ENCODE measurements at places on chromosomes 2 and 18.

- DNase-seq, result no peak
Measured at GRCh38 chr2:70226781-70227180, 21.6 kb downstream of the TIA1 start.

- DNase-seq, result no peak
Measured at GRCh38 chr18:57794951-57795728, 8.0 kb downstream of the ATP8B1 start.

- no peak for DNase-seq
Measured at GRCh38 chr2:26917135-26917836, 53.2 kb upstream of the MAPRE3 start.

- DNase-seq, result no peak
Measured at GRCh38 chr18:67672155-67672554, 155.6 kb upstream of the DSEL start.

GRCh38 chr2:213086050-213086449, 65.4 kb downstream of the IKZF2 start:
- DNase-seq, result no peak

DNA sequence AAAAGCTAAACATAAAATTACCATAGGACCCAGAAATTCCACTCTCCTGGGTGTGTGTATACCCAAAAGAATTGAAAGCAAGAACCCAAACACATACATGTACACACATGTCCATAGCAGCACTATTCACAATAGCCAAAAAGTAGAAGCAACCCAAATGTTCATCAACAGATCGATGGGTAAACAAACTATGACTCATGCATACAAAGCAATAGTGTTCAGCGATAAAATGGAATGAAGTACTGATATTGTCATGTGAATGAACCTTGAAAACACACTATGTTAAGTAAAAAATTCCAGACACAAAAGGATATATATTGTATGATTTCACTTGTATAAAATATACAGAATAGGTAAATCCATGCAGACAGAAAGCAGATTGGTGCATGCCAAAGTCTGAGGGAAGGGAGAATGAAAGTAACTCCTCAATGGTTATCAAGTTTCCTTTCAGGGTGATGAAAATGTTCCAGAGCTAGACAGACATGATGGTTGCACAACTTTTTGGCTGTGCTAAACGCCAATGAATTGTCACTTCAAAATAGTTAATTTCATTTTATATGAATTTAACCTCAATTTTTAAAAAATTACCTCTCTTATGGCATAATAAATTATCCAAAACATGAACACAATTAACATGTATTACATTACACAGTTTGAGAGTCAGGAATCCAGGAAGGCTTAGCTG, 35.5 kb downstream of the GKN2 start:
- no peak for DNase-seq

DNA sequence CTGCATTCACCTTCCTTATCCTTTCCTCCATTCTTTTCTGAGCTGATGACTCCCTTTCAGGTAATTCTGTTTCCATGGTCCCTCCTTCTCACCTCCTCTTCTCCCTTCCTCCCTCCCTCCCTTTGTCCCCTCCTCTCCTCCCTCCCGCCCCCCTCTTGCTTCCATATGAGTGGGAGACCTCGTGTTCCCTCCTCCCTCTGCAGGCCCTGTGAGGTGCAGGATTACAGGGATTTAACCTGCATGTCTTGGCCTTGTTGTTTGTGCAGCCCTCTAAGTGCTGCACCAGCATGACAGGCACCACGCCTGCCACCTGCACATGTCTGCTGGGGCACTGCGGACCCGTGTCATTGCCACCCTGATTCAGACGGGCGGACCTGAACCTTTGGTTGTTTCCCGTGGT, 103.1 kb downstream of the SNTG2 start:
- no peak for DNase-seq

DNA sequence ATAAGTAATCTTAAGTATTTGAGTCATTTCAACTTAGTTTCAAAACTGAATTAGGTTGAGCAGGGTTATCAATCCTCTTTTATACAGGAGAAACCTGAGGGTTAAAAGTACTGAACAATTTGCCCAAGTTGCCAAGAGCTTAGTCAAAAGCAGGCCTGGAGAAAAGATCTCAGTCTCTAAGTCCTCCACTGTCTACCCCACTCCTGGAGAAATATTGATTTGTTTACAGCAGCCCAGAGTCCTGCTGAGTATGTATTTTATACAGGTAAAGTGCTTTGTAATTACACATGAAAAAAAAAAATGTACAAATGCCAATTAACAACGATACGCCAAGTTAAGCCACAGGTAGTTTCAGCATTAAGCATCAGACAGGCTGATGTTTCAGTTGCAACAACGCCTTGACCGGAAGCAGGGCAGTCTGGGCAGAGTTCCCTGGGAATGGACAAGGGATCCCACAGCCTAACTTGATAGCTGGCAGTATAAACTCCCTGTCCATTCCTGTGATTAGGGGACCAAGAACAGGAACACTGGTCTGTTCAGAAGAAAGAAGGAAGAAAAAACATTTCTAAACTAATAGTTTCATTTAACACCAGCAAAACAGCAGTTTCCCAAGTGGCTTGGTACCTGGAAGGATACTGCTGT, 132.9 kb downstream of the MYO5B start:
- no peak for DNase-seq

- DNase-seq, result no peak
Measured at GRCh38 chr2:161571051-161571429, 53.2 kb upstream of the SLC4A10 start.

- no peak for DNase-seq
Measured at GRCh38 chr2:122340246-122340645, 584.8 kb downstream of the TSN start.

DNA sequence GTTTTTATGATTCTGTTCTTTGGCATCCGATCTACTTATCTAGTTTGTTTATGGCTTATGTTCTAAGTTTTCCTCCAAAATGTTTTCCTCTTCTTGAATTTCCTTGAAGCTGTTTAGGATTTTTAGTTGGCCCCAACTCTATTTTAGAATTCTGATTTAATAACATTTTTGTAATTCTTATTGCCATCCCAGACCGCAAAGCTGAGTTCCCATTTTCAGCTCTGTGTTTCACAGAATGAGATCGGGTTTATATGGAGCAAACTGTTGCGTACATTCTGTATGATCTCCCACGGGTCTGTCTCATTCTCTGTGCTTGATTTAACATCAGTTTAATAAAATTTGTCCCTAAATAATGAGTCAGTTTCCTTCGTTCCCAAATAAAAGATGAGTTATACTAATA, 59.3 kb downstream of the DPP4 start:
- DNase-seq, result no peak

- no peak for DNase-seq
Measured at GRCh38 chr2:203824057-203824456, 43.5 kb upstream of the CTLA4 start.

DNA sequence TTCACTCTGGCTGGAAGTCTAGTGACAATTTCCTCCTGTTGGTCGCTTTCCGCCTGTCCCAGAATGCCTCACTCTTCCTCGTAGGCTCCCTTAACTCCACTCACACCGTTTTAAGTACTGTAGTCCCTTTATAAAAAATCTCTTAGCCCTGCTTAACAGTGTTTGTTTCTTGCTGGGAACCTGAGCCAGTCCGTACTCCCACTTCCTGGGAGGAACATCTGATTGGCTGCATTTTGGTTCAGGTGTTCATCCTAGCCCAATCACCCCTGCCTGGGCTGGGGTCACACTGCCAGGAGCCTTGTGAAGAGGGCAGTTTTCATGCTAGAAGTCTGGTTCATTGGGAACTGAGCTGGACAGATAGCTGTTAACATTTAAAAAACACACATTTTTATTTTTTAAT, 25.6 kb upstream of the TOGARAM2 start:
- DNase-seq, result no peak

- no peak for DNase-seq
Measured at GRCh38 chr2:129888896-129889295, 90.6 kb upstream of the RAB6C start.

DNA sequence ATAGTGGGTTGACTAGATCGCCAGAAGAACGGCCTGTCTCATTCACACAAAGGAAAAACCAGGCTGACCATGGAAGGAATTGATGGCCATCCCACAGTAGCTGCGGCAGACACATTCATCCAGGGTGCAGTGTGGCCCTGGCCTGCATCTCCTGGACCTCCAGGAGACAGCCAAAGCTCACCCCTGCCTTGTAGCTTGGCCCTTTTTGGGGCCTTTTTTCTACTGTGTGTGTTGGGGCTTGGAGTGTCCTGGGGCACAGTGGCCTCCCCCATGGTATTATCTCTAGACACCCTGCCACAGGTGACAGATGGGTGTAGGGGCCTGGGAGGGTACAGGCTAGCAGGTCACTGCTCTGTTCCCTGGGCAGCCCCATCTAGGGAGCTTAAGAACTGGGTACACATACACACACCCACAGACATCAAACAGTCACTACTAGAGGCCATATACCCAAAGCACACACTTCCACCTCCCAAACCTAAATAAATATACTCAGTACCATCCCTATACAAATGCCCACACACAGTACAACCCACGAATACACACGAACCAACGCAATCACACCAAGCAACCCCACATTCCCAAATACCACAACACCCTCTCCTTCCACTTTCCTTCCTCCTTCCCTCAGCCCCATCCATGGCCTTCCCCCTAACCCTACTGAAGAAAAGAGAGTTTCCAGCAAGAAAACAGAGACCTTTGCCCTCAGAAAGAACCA, 8.6 kb downstream of the EN1 start:
- DNase-seq, result no peak

GRCh38 chr18:45330170-45330594, 285.1 kb upstream of the SLC14A2 start:
- DNase-seq, result no peak

DNA sequence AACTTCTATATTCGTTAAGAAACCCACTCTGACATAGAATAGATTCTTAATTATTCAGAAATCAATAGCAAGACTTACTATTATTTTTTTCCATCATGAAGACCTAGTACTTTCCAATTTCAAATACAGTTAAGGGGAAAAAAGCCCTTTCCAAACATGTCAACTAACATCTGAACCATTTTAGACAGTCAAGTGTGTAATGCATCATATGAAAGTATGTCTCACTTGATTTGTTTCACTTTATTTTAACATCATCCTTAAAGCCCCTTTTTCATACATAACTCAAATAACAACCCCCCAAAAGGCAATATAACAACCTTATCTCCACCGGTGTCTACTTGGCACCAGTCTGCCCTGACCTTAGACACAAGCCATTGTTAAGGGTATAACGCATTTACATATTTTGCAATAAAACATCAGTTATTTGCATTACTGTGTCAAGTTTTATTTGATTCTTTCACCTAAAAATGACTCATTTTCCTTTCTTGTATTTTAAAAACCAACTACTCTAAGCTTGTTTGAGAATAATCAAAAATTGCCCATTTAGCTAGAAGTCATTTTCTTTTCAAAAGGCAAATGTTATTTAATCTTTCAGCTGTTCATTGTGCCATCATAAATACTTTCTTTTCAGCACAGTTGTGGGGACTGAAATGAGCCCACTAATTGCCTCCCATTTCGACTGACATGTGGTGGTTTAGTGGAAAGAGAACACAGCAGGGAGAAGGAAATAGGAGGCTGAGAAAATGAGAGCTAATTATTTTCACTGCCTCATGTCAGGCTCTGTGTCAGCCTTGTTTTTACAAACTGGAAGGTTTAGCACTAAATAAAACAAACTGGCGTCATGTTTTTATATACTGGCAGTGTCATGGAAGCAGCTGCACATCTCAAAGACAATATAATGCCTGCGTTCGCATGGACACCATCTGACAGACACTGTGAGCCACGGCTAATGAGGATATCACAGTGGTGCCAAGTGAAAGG, 104.7 kb upstream of the CDCA7 start:
- peak; percentile 97 for DNase-seq

- no peak for DNase-seq
Measured at GRCh38 chr18:34281290-34281689, 56.6 kb upstream of the NOL4 start.

- DNase-seq, result no peak
Measured at GRCh38 chr2:63257473-63257872, 206.8 kb downstream of the OTX1 start.

DNA sequence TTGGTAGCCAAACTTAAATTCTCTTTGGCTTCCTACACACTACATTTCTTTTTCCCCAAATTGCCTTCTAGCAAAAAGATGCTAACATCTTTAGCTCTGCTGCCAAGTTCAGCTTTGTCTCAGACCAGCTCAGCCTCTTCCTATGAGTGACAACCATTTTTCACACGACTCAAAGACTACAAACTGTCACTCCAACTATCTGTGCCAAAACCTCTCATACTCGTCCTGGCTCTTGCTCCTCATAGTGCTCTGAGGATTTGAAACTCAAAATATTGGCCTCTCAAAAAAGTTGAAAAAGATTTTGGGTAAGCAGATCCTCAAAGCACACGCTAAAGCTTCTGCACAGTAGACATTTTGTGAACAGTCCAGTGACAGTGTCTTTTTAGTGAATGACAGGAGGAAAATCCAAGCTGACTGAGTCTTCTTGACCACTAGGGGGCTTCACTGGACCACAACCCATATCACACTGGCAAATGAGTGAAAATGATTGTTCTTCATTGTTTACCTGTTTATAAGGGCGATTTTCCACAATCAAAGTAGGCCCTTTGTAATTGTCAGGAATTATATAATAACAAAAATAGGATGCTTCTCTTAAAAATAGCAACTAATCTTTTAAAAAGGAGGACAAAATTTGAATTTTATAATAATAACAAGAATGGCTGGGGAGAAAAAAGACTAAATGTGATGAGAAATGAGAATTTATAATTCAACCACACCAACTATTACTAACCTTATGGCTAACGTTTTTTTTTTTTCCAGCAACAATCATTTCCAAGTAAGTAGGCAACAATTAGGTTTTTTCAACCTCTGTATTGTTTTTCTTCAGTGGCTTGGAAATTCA, 85.5 kb upstream of the PGAP1 start:
- DNase-seq, result peak; percentile 38

All from NCI-H1930 (cell line).